ENCODE measurements at places on chromosomes 6 and 20. TPM values are rescaled to one million over a fixed set of nuclear protein-coding genes. Genes with fewer than 3 reads are reported as not detected.
A peak's percentile ranks its signal among the peaks of the same experiment; 100 is the strongest.

- no peak overlapping the region for H3K27ac ChIP-seq
- no peaks in the 10 kb centered on the region for H3K36me3 ChIP-seq
- no peaks in the 10 kb centered on the region for H3K27me3 ChIP-seq
- H3K4me3 ChIP-seq = no peak overlapping the region
Measured at GRCh38 chr20:24804481-24805206, 144.4 kb upstream of the CST7 start.

GRCh38 chr6:15380351-15380750 lies 134.5 kb downstream of the JARID2 start:
- H3K27me3 ChIP-seq = no peaks in the 10 kb centered on the region
- peaks cover 3% of the 10 kb centered on the region for H3K4me1 ChIP-seq
- H3K36me3 ChIP-seq = no peaks in the 10 kb centered on the region
- no peak overlapping the region for H3K27ac ChIP-seq

- no peak overlapping the region for H3K4me3 ChIP-seq
- H3K4me1 ChIP-seq = no peaks in the 10 kb centered on the region
- no peaks in the 10 kb centered on the region for H3K27me3 ChIP-seq
- peaks cover 4% of the 10 kb centered on the region for H3K36me3 ChIP-seq
- H3K27ac ChIP-seq = no peak overlapping the region
- no peak for DNase-seq
Measured at GRCh38 chr6:124973780-124974179, 11.5 kb downstream of the RNF217 start.

DNA sequence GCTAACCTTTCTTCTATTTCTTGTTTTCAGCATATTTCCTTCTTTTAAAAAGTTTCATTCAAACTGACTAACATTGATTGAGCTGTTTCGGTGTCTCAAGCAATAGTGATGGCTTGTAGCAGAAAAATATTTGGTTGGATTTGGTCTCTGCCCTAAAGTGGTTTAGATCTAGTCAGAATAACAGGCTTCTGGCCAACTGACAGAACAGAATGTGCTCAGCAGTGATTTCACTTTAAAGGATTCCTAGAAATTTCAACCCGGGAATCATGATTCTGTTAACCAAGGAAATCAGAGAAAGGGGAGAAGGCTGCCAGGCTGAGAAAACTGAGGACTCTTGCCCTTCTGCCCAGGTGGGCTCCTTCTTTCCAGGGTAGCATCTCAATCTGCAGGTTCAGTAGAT lies 16.6 kb upstream of the GSTA1 start:
- H3K4me3 ChIP-seq = no peak overlapping the region
- no peak overlapping the region for H3K27ac ChIP-seq
- DNase-seq = no peak
- no peaks in the 10 kb centered on the region for H3K36me3 ChIP-seq
- H3K4me1 ChIP-seq = no peaks in the 10 kb centered on the region

GRCh38 chr6:21591446-21591845 lies 2.1 kb upstream of the SOX4 start:
- no peak for DNase-seq
- no peak overlapping the region for H3K4me3 ChIP-seq
- H3K27ac ChIP-seq = no peak overlapping the region
- no peaks in the 10 kb centered on the region for H3K36me3 ChIP-seq
- no peaks in the 10 kb centered on the region for H3K27me3 ChIP-seq

Gene BMP2
- 8.7 TPM for total RNA-seq

GRCh38 chr6:3769610-3770009 lies 18.1 kb upstream of the PXDC1 start:
- no peak overlapping the region for H3K27ac ChIP-seq
- DNase-seq = no peak
- no peaks in the 10 kb centered on the region for H3K36me3 ChIP-seq

GRCh38 chr6:8657522-8657921 lies 222.2 kb upstream of the SLC35B3 start:
- H3K27me3 ChIP-seq = no peaks in the 10 kb centered on the region
- H3K4me1 ChIP-seq = no peaks in the 10 kb centered on the region
- H3K4me3 ChIP-seq = no peak overlapping the region
- no peaks in the 10 kb centered on the region for H3K36me3 ChIP-seq
- DNase-seq = no peak
- H3K27ac ChIP-seq = no peak overlapping the region

Gene CDSN
- total RNA-seq = 0.13 TPM

GRCh38 chr20:19969106-19969505 lies 48.1 kb upstream of the NAA20 start:
- H3K27me3 ChIP-seq = no peaks in the 10 kb centered on the region
- DNase-seq = no peak
- H3K27ac ChIP-seq = no peak overlapping the region
- no peak overlapping the region for H3K4me3 ChIP-seq
- no peaks in the 10 kb centered on the region for H3K36me3 ChIP-seq

GRCh38 chr6:147787417-147787816 lies 278.9 kb downstream of the SAMD5 start:
- H3K4me3 ChIP-seq = peak overlapping the region; percentile 19
- no peaks in the 10 kb centered on the region for H3K27me3 ChIP-seq
- no peak overlapping the region for H3K27ac ChIP-seq
- no peaks in the 10 kb centered on the region for H3K4me1 ChIP-seq
- no peaks in the 10 kb centered on the region for H3K36me3 ChIP-seq

GRCh38 chr6:20572940-20573339 lies 38.7 kb downstream of the CDKAL1 start:
- H3K27me3 ChIP-seq = no peaks in the 10 kb centered on the region
- peaks cover 8% of the 10 kb centered on the region for H3K4me1 ChIP-seq
- no peak overlapping the region for H3K27ac ChIP-seq
- no peak for DNase-seq

GRCh38 chr6:2462831-2463230 lies 217.4 kb upstream of the GMDS start:
- no peak overlapping the region for H3K27ac ChIP-seq
- no peak for DNase-seq
- no peaks in the 10 kb centered on the region for H3K4me1 ChIP-seq
- H3K36me3 ChIP-seq = no peaks in the 10 kb centered on the region

Gene TMEM217
- 0.72 TPM for total RNA-seq

- peak; percentile 50 for DNase-seq
- H3K36me3 ChIP-seq = no peaks in the 10 kb centered on the region
- no peaks in the 10 kb centered on the region for H3K27me3 ChIP-seq
- no peak overlapping the region for H3K27ac ChIP-seq
- H3K4me1 ChIP-seq = peaks cover 8% of the 10 kb centered on the region
Measured at GRCh38 chr6:27865850-27866356, 46.3 kb downstream of the OR2B2 start.

DNA sequence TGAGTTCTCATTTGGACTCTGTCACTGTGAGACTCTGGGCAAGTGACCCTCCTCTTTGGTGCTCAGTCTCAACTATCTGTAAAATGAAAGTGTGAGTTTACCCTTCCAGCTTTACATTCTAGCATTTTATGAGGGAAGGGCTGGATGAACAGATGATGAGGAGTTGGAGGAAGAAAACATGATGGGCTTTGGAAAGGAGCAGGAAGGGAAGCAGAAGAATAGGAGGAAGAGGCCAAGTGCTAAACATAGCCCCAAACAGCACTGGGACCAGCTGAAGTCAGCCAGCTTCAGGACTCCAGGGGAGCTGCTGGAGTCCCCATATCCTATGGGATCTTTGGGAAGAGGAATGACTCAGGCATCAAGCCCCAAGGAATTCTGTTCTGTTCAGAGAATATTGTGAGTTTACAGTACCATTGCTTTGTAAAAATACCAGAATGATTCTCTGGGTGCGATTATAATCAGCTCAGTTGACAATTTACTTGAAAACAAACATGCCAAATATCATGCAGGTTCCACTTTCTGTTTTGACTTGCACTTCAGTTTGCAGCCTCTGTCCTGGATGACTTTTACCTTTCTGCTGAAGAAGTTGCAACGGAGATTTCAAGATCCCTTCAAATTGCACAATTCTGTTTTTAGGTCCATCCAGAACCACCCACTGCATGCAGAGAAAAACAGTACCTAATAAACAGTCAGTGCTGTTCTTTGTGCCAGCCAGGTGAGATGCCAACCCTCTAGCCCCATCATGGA lies 3.2 kb downstream of the CD40 start:
- peaks cover 2% of the 10 kb centered on the region for H3K4me1 ChIP-seq
- DNase-seq = no peak
- no peak overlapping the region for H3K4me3 ChIP-seq
- no peaks in the 10 kb centered on the region for H3K36me3 ChIP-seq
- no peaks in the 10 kb centered on the region for H3K27me3 ChIP-seq

GRCh38 chr6:31299947-31300346 lies 28.1 kb upstream of the HLA-C start:
- no peaks in the 10 kb centered on the region for H3K4me1 ChIP-seq
- H3K27me3 ChIP-seq = no peaks in the 10 kb centered on the region
- no peak for DNase-seq
- H3K27ac ChIP-seq = no peak overlapping the region

GRCh38 chr20:59636766-59637370 lies 32.5 kb downstream of the PHACTR3 start:
- no peaks in the 10 kb centered on the region for H3K27me3 ChIP-seq
- peaks cover 10% of the 10 kb centered on the region for H3K4me1 ChIP-seq

DNA sequence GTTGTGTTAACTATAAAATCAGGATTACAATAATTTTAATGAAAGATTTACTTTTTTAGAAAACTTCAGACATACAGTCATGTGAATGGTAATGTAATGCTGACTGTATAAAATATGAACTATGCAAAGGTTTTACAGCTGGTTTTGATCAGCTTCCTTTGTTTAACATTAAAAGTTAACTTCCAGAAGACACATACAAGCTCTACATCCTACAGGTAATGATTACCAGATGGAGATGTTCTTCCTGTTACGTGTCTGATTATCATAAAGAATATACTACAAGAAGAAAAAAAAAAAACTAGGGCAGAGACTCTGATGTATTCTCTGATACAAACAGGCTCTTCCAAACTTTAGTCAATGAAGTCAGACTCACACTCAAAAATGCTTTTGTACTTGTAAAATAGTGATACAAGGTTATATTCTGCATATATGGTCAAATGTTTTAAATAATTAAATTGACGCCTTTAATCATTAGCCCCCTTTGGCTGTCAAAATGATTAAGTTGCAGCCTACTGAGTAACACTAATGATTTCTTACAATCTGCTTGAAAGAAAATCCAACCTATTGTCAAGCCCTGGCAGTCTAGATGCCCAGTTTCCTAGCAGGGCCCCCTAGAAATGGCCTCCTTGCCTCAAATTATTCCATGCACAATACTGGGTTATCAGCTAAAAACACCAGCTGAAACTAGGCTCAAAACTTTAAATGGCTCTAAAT lies 251.8 kb upstream of the RUNX2 start:
- no peak for DNase-seq
- no peak overlapping the region for H3K27ac ChIP-seq
- no peaks in the 10 kb centered on the region for H3K4me1 ChIP-seq
- H3K36me3 ChIP-seq = no peaks in the 10 kb centered on the region
- H3K27me3 ChIP-seq = no peaks in the 10 kb centered on the region
- H3K4me3 ChIP-seq = no peak overlapping the region

Gene DEF6
- total RNA-seq = 16.3 TPM

Gene CD24
- 2,350 TPM for total RNA-seq

GRCh38 chr6:71277926-71278600 lies 10.5 kb upstream of the OGFRL1 start:
- no peak for DNase-seq
- no peaks in the 10 kb centered on the region for H3K36me3 ChIP-seq
- no peaks in the 10 kb centered on the region for H3K27me3 ChIP-seq
- H3K4me3 ChIP-seq = no peak overlapping the region
- no peak overlapping the region for H3K27ac ChIP-seq

DNA sequence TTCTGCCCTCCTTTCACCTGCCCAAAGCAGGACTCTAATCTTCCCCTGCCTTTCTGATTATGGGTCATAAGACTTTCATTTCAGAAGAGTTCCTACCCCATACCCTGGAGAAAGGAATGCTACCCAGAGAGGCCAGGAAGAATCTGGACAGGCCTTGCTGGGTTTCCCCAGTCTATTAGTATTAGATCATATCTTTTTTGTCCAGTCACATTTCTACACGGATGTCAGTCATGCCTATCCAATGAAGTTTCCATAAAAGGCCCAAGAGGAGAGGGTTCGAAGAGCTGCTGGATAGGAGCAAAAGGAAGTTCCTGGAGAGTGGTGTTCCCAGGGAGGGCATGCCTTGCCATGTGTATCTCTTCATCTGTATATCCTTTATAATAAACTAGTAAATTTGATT lies 3.2 kb downstream of the POLH start:
- H3K27ac ChIP-seq = peak overlapping the region; percentile 37
- no peaks in the 10 kb centered on the region for H3K27me3 ChIP-seq
- H3K4me3 ChIP-seq = no peak overlapping the region
- peaks cover 17% of the 10 kb centered on the region for H3K36me3 ChIP-seq
- no peaks in the 10 kb centered on the region for H3K4me1 ChIP-seq
- DNase-seq = no peak

DNA sequence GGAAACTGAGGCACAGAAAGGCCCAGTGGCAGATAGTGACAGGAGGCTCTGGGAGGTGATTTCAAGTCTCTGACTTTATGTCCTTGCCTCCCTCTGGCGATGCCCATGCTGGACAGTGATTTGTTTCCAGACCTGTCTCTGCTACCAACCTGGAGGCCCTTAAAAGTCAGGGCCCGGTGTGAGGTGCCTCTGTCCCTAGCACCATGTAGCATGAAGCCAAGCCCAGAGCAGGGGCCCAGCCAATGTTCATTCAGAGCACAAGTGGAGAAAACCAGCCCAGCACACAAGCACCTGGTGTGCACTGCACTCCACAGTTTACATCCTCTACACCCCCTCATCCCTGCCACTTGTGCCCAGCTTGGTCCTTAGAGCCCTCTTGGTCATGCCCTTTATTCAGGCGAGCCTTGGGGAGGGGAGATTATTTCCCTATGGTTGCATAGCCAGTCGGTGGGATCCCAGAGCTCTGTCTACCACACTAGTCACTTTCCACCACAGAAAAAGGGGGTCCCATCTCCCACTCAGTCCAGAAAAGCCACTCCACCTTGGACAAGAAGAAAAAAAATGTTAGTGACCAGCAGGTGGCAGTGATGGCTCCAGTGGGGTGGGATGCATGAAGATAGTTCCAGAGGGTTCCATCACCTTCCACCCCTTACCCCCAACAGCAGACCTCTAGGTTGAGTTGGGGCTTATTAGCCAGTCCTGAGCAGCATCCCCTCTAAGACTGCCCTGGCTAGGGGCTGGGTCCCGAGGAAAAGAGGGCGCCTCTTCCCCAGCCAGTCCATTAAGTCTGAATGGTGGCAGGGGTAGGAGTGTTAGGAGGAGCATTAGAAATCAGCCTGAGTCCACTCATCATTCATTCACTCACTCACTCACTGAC lies 30.9 kb downstream of the KIAA1755 start:
- no peak overlapping the region for H3K4me3 ChIP-seq
- no peaks in the 10 kb centered on the region for H3K4me1 ChIP-seq
- no peaks in the 10 kb centered on the region for H3K36me3 ChIP-seq
- no peak overlapping the region for H3K27ac ChIP-seq
- H3K27me3 ChIP-seq = no peaks in the 10 kb centered on the region

Gene GRIK2
- 0.82 TPM for total RNA-seq

- no peaks in the 10 kb centered on the region for H3K27me3 ChIP-seq
- no peak for DNase-seq
- peaks cover 5% of the 10 kb centered on the region for H3K4me1 ChIP-seq
- H3K4me3 ChIP-seq = no peak overlapping the region
- H3K27ac ChIP-seq = no peak overlapping the region
- H3K36me3 ChIP-seq = peaks cover 2% of the 10 kb centered on the region
Measured at GRCh38 chr6:157865249-157865648, 42.2 kb downstream of the SNX9 start.

- H3K27ac ChIP-seq = no peak overlapping the region
- no peaks in the 10 kb centered on the region for H3K27me3 ChIP-seq
- DNase-seq = no peak
Measured at GRCh38 chr6:32835167-32835893, 3.2 kb downstream of the TAP2 start.

Gene C20orf202
- total RNA-seq = 0.16 TPM

GRCh38 chr6:126123226-126123625 lies 136.9 kb downstream of the TRMT11 start:
- no peaks in the 10 kb centered on the region for H3K4me1 ChIP-seq
- no peak overlapping the region for H3K4me3 ChIP-seq
- no peak for DNase-seq

Gene IL17A
- not detected for total RNA-seq
